ENCODE measurements at places on chromosomes 7 and 10.

- no peak for DNase-seq
These were observed 41.6 kb upstream of the LHFPL3 start for GRCh38 chr7:104286839-104287238.

GRCh38 chr10:3850999-3851937 lies 66.3 kb upstream of the KLF6 start:
- no peak for DNase-seq

GRCh38 chr7:151592330-151592729 lies 72.6 kb upstream of the RHEB start:
- DNase-seq: no peak

- no peak for DNase-seq
These were observed 1.8 kb downstream of the CC2D2B start for GRCh38 chr10:95909561-95909960.

GRCh38 chr10:51204066-51204465 lies 129.8 kb downstream of the PRKG1 start:
- DNase-seq: no peak

GRCh38 chr10:88582806-88583583 lies at the start of gene RNLS:
RNLS (minus strand) TSS chr10:88583318.
- DNase-seq: peak; percentile 40

GRCh38 chr10:75428434-75429158 lies 2.8 kb upstream of the LRMDA start:
- DNase-seq: no peak

GRCh38 chr7:107387573-107388219 lies 82.2 kb upstream of the GPR22 start:
- DNase-seq: no peak

DNA sequence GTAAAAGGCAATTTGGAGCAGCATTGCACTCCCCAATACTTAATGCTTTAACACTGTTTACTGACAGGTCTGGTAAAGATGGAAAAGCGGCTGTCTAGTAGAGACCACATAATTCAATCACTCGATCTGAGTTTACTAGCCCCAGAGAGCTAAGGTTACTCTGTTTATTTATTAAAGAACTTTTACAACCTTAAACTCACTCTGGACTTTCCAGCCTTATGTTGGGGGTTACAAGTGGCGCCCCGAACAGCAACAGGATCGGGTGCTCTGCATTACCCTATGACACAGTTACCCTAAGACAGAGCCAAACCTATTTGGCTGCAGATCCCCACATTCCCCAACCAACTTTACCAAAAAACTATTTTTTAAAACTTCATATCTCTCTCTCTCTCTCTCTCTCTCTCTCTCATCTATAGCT lies 43.9 kb downstream of the MRPS24 start:
- DNase-seq: no peak

GRCh38 chr7:107315716-107316220 lies 147.0 kb downstream of the HBP1 start:
- DNase-seq: no peak

DNA sequence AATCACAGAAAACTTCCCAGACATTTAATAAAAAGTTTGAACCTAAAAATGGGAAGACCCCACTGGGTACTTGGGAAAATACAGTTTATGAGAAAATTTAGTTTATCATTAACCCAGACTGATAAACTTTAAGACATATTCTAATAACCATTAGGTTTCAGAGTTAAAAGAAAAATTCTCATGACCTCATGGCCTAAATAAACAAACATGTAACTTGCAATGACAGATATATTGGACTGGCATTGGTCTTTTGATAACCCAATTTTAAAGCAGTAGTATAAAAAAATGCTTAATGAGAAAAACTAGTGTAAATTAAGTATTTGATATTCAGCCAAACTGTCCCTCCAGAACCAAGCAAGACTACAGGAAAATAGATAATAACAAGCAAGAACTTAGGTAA lies 67.0 kb upstream of the ZNF804B start:
- DNase-seq: no peak

DNA sequence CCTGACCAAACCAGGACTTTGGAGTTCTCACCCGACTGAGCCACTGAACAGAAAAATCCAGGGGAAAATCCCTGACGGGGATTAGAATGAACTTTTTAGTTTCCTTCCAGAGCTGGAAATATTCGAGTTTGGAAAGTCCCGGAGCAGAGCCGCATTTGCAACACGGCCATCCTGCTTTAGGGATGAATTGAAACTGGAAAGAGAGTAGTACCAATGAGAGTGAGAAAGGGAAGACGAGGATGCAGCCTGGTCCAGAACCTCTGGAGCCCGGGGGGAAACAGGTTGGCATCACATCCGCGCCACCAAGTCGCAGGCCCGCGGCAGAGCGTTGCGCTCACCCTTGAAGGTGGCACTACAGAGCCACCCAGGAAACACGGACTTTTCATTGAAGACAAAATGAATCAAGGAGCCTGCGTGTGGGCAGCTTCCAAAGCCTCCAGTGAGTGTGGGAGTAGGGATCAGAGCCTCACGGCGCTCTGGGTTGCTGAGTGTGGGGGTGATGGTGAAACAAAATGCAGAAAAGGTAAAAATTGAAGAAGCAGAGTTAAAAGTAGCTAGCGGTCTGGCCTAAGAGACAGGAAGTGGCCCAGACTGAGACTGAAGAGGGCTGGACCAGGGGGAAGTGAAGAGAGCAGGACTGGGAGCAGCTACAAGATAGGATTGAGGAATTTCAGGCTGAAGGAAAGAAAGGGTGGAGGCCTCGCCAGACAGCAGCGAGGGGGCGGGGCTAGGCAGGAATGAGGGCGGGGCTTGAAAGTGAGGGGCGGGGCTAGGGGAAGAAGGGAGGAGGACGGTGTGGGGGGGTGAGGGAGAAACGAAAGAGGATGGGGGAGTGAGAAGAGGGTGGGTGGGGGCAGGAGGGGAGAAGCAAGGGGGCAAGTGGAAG lies 1.8 kb downstream of the SMURF1 start:
- peak; percentile 53 for DNase-seq

DNA sequence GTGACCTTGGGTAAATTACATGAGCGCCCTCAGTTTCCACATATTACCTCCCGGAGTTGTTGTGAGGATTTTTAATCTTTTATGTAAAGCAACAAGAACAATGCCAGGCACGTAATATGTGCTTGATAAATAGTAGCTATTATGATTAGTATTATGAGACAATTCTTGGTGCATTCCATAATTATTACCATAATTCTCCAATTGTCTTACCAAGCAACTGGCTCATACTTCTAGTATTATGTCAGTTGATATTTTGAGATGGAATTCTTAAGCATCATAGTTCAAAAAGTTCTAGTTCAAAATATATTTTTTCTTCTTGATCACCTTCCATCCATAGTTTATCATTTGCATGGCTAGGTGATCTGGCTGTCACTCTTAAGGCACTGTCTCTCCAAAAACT lies 259.0 kb downstream of the BBS9 start:
- no peak for DNase-seq

- no peak for DNase-seq
These were observed 57.1 kb downstream of the STK17A start for GRCh38 chr7:43639858-43640491.

- no peak for DNase-seq
These were observed 27.0 kb downstream of the NAMPT start for GRCh38 chr7:106257752-106258151.

DNA sequence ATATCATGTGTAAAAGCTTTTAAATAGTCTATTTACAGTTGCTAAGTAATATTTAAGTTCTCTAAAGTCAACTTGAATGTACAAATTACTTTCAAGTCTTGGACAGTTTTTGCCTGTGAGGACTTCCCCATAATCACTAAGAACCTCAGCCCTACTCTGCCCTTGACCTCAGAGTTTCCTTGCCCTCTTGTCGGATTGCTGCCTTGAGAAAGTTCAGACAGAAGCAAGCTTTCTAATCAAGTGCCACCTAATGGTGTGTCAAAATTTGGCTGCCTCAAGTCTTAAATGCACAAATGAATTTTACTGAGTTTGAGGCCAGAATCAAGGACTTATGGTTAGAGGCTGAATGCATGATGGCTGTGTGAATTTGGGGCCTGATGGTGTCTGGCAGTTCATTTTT lies 88.3 kb upstream of the KAT6B start:
- DNase-seq: no peak

- DNase-seq: no peak
These were observed 326.6 kb downstream of the RPS24 start for GRCh38 chr10:78360284-78360683.

DNA sequence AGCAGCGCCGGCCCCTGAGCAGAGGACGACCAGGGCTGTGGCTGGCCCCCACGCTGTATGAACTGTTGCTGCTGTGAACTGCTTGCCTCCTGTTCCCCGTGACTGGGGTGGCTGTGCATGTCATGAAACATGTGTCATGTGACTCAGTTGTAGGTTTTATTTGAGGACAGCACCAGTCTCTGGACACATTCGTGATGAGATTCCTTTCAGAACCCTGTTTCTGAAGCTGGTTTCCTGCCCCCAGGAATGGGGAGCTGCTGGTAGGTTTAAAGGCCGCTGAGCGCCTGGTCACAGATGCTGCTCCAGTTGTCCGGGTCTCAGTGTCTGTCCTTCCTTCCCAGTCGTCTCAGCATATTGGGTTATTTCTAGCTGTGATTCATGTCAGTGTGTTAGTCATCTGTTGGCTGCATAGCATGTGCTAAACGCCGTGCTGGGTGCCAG lies 79.1 kb upstream of the PPIF start:
- DNase-seq: no peak

DNA sequence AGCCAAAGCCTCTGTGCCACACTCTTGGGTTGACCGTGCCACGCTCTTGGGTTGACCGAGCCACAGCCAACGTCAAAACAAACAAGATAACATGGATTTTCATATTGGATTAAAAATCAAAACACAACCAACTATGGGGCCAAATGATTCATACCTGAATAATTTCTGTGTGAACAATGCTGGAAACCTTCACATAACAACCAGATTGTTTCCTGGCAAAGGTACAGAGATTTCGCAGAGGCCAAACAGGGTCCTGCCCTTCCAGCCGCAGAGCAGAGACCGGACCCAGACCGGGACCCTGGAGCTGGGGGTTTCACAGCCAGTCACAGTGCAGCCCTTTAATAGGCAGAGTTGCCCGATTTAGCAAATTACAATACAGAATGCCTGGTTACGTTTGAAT lies 40.5 kb downstream of the ITIH5 start:
- DNase-seq: no peak

DNA sequence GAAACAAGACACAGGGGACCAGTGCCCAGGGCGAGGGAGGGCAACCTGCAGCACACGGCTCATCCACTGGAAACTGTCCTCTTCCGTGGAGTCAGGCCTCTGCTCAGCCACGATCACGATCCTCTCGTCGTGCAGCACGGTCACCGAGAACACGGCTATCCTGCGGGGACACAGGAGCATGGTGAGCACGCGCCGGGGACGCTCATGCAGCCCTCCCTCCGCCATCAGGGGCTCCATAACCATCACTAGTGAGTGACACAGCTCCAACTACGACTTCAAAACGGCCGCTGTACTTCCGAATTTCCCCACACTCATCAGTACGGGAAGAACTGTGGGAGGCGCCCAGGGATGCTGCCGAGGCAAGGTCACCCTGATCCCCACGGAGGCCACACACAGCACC lies 227.9 kb downstream of the ZMYND11 start:
- DNase-seq: no peak

DNA sequence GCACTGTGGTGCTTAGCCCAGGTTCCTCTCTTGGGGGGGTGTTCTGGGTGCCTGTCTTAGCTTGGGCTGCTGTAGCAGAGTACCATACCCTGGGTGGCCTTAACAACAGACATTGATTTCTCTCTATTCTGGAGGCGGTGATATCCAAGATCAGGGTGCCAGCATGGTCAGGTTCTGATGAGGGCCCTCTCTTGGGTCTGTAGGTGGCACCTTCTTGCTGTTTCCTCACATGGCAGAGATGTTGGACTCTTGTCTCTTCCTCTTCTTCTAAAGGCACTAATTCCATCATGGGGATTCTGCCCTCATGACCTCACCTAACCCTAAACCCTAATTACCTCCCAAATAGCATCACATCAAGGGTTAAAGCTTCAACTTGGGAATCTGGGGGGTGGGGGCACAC lies 19.9 kb upstream of the CRHR2 start:
- DNase-seq: no peak

DNA sequence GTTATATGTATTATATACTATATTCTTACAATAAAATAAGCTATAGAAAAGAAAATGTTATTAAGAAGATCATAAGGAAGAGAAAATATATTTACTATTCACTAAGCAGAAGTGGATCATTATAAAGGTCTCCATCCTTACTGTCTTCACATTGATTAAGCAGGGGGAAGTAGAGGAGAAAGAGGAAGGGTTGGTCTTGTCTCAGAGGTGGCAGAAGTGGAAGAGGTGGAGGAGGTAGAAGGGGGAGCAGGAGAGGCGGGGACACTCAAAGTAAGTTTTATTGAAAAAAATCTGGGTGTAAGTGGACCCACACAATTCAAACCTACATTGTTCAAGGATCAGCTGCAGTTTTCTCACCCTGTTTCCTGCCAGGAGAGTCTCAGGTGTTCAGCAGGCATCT lies 28.9 kb upstream of the ERCC6 start:
- DNase-seq: no peak

DNA sequence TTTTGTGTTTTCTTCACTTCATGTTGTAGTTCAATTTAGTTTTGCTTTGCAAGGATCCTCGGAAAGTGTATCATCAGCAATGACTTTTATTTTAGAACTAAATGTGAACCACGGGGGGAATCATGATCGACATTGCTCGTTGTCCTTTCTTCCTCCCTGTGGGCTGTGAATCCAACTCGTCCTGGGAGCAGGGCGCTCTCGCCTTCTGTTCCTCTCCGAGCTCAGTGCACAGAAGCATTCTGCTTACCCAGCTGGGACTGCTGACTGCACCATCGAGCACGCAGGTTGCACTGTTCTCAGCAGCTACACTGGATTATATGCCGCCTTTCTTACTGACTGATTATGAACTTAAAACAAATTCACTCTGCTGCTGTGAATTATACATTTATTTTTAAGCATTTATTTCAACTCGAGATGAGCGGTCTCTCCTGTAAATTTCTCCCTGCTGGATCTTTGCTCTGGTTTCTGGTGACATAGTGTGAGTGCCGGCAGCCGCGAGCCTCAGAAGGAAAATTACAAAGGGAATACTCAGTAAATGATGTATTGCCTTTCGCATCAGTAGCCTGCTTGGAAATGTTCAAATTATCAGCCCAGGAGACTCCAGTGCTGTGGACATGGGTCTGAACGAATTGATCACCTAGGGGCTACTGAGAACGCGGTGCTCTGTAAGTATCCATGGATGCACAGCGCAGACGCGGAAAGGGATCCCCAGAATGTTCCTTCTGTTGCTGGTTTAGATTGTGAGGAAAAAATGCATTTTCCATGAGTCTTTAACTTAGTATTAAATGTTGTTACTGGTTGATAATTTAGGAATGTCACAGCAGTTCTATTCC lies 92.6 kb downstream of the PTPRE start:
- no peak for DNase-seq

DNA sequence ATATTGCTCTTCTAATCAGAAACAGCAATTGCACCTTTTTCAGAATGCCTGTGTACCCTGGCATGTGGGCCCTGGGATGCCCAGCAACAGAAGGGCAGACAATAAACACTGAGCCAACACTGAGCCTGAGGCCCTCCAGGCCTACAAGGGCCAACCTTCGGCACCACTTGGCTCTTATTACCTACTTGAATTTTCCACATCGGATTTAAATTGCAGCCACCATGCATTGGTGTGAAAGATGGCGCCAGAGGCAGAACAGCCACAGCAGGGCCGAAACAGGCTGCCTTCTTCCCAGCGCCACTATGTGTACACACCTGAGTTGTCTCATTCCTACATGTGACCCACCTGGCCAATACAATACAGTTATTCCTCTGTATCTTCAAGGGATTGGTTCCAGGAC lies 51.4 kb upstream of the EZH2 start:
- no peak for DNase-seq

Data from stimulated activated CD4-positive, alpha-beta T cell treated with anti-CD3 and anti-CD28 coated beads, Interleukin-15, amount 100 ng/mL, for 1 hour (primary cell).